ENCODE measurements at places on chromosomes 12 and 14.

- DNase-seq = no peak
Observed at GRCh38 chr12:9340422-9341259, 132.4 kb upstream of the PZP start.

DNA sequence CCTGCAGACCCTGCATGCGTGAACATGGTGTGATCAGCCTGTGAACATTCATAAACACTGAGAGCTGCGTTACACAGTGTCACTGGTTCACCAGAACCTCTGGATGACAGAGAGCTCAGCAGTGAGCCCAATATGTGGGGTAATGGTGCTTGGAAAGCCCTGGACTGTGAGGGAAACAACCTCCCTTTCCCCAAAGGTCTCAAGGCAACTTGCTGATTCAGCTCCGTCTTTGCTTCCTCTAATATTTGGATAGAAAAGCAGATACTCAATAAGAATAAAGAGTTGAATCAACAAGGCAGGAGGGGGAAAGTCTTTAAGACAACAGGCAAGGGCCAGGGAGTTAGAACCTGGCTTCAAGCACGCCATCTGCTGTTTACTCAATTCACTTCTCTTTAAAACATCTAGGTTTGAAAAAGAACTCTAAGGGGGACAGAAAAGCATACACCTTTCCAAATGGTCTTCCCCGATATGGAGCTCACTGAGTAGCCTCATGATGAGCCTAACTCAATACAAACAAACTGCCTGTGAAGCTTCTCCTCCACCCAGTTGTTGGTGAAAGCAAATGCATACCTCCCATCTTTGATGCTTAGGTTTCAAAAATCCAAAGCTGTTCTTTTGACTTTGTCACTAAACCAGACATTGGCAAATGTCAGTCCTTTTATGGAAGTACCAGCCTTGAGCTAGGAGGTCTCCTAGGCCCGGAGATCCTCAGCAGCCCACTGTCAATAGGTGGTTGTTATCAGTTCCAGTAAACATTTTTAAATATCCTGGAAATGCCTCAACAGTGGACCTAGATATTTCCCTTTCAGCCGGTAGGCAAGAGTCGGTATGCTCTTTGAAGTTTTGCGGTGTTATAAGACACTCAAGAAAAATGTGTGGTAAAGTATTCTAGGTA, 76.1 kb downstream of the SAMD4A start:
- no peak for DNase-seq

GRCh38 chr12:93785249-93786010, 108.3 kb downstream of the CRADD start:
- DNase-seq = no peak

- DNase-seq = no peak
Observed at GRCh38 chr12:40405419-40405818, 180.6 kb downstream of the LRRK2 start.

DNA sequence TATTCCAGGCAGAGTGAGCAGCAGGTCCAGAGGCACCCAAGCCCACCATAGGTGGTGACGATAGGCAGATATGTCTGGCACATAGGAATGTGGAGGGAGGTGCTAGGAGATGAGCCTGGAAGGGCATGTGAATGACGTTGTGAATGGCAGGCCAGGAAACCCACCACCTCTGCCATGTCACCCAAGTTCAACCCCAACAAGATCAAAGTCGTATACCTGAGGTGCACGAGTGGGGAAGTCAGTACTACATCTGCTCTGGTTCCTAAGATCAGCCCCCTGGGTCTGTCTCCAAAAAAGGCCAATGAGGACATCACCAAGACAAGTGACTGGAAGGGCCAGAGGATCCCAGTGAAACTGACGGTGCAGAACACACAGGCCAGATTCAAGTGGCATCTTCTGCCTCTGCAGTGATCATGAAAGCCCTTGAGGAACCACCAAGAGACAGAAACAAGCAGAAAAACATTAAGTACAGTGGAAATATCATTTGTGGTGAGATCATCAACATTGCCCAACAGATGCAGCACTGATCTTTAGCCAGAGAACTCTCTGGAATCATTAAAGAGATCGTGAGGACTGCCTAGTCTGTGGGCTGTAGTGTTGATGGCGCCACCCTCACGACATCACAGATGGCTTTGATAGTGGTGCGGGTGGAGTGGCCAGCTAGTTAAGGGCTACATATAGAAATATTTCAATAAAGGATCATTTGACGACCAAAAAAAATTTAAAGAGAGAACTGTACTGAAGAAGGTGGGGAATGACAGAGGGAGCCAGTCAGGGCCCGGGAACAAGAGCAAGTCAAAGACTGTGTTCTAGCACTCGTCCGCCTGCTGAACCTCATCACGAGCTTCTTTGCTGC, 99.7 kb downstream of the ZFP36L1 start:
- no peak for DNase-seq

GRCh38 chr14:75570797-75571196, 7.6 kb upstream of the FLVCR2 start:
- DNase-seq = no peak

GRCh38 chr14:60722357-60723115, 1.6 kb downstream of the SIX4 start:
- DNase-seq = no peak

DNA sequence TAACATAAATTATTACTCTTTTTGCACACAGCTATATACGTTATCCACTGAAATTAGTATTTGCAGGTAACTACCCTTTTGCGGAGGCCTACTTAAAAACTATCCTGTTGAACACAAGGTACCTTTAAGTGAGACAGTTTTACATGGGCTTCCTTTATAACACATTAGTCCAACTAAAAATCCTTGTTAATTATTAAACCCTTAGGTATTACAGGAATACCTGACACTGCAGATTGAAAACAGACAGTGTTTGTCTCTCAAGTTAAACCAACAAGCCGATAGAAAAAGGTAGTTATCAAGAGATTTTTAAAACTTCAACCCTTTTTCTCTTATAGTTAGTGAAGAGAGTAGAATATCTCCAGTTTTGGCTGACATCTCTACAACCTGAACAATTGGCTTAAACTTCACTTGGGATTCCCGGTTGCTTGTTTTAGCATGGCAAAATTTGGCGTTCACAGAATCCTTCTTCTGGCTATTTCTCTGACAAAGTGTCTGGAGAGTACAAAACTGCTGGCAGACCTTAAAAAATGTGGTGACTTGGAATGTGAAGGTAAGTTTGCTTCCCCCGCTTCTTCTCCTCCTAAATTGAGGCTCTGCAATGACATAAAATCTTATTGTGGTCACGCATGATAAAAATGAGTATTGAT, at the start of gene MIA2:
TSS of gene MIA2 (plus strand) at position 236 of the 647 bp plus-strand sequence. CDS start at position 436, 200 bp downstream.
- DNase-seq = no peak

DNA sequence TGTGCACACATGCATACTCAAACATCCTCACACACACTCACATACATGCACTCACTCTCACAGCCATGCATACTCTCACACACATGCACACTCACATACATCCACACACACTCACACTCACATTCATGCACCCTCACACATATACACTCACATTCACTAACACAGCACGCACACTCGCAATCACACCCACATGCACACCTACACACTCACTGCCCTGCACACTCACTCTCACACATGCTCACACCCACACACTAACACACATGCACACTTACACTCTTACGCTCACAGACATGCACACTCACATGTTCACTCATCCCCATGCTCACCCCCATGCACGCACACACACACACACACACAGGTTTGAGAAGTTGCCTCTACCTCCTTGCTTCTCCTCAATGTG, 63.2 kb upstream of the SFSWAP start:
- DNase-seq = no peak

- no peak for DNase-seq
Observed at GRCh38 chr14:69960296-69960695, 81.1 kb downstream of the SMOC1 start.

DNA sequence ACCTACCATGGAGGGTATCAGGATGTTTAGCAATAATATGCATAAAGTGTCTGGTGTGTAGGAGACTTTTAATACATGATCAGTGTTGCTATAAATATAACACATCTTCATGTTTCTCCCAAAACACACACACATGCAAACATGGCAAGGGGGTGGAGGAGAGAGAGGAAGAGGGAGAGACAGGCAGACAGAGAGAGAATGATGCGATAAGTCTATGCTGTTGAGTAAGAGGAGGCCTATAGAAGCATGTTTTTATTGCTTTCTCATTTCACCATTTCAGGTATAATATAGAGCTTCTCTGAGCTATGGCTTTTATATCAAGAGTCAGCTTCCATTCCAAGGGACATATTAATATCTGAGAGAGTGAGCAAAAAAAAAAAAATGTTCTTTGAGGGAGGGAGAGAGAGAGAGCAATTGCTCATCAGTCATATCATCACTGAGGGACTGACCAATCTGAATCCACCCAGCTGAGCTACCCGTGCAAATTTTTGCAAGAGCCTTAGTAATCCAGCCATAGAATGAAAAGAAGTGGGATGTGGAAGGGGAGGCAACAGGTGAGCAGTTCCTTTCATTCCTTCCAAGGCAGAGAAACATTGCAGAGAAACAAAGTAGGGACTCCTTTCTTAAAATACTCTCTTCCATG, 54.8 kb upstream of the RASSF8 start:
- DNase-seq = no peak

DNA sequence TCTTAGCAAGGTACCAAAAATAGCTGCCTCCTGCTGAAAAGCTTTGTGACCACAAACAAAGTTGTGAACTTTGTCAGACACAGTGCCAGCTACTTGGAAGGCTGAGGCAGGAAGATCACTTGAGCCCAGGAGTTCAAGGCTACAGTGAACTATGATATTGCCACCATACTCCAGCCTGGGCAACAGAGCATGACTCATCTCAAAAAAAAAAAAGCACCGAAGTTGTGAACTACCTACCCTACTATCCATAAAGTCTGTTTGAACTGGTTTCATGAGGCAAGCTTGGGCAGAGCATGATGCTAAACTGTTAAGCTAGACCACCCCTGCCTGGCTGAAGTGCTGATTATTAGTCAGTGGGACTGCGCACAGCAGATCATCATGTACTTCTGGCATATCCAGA, 75.5 kb downstream of the RAD52 start:
- no peak for DNase-seq

DNA sequence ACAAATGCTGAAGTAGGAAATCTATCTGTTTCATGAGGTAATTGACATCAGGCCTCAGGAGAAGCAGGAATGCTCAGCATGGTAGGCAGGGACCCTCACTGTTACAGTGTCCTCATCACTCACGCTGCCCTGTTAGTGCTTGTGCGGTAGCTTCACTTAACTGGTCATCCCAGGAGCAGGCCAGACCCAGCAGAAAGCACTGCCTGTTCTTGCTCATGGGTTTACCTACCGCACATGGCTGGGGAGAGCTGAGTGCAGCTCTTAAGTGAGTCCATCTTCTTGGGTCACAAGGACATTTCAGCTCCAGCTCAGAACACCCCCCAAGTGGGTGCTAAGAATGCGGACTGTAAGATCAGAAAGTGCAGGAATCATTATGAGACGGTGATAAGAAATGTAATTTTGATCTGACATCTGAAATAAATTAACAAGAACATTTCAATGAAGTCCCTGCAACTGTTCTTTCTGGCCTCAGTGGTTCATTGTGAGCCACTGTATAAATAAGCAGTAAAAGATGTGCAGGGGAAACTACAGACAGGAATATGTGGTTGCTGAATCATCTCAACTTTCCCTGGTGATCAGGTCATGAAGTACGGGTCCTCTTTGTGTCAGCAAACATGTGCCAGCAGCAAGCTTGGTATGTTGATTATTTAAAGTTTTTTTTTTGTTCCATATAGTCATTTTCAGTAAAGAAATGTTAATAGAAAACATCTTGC, 757.7 kb upstream of the TMEM132C start:
- no peak for DNase-seq

DNA sequence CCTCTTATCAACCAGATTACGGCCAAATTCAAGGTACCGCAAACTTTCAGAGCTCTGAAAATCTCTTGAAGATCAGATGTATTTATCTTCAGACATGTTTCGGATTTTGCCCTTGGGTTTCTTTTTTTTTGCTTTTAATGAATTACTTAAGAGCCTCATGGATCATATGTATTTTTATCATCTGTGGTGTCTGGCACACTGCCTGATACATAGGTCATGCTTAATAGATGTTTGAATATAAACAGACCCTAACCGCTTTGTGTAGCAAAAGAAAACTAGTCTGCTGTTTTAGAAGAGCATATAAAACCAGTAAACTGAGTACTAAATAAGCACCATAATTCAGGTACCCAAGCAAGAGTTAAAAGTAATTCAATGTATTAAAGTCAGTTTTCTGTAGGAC, 20.1 kb upstream of the TBK1 start:
- DNase-seq = no peak
